ENCODE measurements at places on chromosomes 7 and 10.

GRCh38 chr7:112444505-112444904 lies 5.8 kb upstream of the IFRD1 start:
- DNase-seq, result no peak

DNA sequence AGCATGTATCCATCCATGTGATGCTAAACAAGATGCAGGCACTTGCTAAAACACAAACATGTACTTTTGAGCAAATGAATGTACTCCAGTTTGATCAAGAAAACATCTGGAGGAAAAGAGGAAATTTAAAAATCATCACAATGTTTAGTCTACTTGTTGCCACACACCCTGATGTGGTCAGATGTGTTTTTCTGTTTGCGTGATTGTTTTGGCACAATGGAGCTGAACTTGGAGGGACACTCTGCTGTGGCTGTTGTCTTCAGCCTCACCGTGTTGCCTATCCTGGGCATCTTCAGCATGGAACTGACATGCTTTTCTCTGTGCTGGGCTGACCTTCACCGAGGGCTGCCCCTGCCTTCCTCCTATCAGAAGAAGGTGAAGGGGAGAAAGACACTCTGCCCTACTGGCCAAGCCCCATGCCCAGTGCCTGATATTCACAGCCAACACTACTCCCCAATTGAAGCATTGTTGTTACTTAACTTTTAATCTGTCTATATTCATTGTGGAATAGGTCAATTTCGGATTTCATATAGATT lies 268.3 kb upstream of the IGFBP3 start:
- DNase-seq, result no peak

DNA sequence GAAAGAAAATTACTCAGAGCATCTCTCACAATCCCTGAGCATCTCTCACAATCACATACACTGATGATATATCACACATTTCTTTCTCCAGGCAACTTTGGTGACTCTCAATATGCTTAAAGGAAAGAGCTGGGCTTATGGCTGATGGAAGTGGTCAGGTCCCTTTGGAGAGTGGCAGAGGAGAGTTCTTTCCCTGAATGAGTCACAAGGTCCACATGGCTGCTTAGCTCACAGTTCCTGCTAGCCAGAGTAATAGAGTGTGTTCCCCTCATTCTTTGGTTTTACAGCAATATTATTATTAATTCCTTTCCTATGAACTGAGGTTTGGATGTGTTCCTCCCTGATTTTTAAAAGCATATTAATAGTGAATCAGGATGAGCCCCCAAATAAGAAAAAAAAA lies 287.4 kb downstream of the C7orf25 start:
- no peak for DNase-seq

DNA sequence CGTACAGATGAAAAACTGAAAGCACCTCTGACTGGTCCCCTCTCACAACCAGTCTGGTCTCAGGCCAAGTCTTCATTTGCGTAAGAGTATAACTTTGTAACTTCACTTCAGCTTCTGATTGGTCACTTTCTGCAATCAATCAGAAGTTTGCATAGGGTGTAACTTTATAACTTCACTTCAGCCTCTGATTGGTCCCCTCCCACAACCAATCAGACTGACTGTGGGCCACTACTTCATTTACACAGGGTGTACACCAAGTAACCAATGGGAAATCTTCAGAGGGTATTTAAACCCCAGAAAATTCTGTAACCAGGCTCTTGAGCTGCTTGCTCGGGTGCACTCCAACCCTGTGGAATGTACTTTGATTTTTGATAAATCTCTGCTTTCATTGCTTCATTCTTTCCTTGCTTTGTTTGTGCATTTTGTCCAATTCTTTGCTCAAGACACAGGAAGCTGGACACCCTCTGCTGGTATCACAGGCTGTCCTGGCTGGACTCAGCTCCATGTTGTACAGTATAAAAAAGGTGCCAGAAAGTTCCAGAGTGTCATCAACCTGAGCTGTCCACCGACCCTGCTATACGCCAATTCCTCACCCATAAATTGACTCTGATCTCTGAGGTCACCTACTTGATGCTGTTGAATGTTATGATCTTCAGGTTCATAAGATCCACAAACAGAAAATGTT lies 74.5 kb downstream of the COBL start:
- DNase-seq, result no peak

- DNase-seq, result no peak
These were observed 13.7 kb upstream of the TFAM start for GRCh38 chr10:58371473-58371872.

DNA sequence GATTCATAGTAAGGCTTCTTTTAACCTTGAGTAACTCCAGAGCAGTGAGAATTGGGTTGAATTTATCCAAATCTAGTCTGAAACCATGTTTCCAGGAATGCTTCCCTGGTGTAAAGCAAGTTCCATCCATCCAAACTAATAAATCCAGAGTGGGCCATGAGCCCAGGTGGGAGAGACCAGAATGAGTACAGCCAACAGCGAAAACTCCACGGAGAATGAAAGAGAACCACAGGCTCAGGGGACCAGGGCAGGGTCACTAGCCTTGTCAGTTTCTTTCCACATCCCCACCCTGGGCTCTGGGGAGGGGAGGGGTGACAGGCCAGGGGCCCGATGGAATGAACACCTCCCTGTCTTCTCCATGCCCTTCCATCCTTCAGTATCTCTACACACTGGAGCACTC lies 180.1 kb downstream of the NEURL1 start:
- DNase-seq, result no peak
